Forelimb muscle (tissue), 1 donor: ENCODE measurements at places on chromosomes 16 and 17. TPM values are rescaled to one million over a fixed set of nuclear protein-coding genes. Genes with fewer than 3 reads are reported as not detected.

DNA sequence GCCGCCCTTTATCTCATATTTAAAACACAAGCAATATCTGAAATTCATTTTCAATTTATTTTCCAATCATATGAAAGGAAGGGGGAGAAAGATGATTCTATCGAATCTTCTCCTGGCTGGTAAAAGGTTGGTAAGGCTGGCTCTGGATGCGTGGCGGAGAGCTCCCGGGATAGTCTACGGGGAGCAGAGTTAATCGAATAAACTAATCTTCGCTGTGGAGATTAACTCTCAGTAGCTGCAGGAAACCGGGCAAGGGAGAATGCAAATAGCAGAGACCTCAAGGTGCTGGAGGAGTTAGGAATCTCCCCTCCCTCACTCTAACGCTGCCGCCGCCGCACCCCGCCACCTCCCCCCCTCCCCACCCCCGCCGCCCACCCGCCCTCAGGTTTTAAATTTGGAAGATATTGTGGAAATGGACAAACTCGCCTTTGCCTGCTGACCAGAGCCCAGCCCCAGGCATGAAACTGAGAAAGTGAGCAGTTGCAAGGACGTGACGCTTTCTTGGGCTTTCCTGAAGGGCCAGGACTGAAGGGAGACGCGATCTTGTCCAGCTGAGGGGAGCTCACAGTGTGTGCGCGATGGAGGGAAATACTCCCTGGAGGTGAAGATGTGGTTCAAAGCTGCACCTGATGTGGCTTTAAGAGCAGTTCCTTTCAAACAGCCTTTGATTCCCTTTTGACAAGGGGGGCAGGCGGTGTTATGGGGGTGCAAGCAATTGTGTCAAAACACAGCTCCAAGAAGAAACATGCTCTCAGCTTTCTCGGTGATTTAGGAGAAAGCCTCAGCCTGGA, 308.2 kb upstream of the IRX3 start:
- no peak for DNase-seq

DNA sequence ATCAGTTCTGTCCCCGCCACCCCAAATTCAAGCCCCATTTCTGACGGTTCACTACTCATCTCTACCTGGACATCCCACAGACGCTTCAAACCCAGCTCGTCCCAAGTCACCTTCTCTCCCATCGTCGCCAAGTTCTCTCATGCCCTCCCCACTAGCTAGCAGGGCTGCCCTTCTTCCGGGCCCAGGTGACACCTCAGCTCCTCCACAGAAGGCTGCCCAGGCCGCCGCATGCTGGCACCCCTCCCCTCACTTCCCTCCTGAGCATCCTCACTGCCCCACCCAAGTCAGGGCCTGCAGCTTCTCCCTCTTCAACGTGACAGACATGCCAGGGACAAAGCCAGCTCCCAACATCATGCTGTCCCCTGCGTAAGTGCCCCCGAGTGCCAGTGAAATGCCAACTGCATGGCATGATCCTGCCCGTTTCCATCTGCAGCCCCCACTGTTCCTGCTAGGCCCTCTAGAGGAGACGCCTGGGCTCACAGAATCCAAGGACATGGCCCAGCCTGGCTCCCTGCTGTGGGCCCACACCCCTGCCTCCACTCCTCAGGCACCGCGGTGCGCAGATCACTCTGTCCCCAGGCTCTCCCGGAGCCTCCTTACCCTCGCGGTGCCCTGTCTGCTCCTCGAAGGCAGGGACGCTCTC, 5.9 kb downstream of the CYB561 start:
- no peak for DNase-seq

The ADGRG3 gene
- polyA plus RNA-seq, result 0.29 TPM

The SKAP1 gene
- polyA plus RNA-seq, result 0.30 TPM

DNA sequence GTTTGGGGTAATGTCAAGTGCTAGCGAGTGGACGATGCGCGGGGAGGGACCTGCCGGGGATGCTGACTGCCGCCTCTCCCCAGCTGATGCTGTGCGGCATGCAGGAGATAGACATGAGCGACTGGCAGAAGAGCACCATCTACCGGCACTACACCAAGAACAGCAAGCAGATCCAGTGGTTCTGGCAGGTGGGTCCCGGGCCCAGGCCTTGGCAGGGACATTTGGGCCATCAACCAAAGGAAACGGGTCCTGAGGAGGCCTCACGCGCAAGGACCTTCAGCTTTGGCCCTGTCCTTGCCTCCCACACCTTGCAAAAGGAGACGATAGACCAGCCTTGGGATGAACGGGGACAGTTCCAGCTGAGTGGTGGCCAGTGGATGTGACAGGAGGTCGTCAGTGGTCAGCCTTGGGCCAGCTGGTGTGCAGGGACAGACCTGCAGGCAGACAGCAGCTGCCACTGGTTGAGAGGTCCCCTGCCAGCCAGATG, 13.6 kb upstream of the CLEC18A start:
- DNase-seq, result no peak

The KRTAP3-3 gene
- not detected for polyA plus RNA-seq

DNA sequence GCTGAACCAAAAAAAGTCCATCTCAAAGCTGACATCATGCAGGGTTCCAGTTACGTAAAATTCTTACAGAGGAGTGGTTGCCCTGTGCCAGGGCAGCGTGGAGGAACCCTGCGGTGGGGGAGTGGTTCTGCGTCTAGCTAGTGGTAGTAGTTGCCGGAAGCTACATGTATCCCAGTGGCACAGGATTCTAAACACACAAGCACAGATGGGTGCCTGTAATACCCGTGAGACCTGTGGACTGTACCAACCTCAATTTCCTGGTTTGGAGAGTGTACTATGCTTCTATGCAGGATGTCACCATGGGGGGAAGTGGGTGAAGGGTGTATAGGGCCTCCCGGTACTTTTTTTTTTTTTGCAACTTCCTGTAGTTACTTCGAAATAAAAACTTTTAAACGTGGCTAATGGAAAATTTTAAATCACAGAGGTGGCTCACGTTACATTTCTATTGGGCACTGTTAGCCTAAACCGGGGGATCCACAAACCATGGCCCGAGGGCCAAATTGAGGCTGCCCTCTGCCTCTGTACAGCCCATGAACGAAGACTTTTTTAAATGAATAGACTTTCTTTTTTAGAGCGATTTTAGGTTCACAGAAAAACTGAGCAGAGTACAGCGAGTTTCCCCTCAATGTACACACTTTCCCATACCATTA, 38.5 kb downstream of the TBC1D16 start:
- no peak for DNase-seq

GRCh38 chr17:63588797-63589196, 11.9 kb upstream of the TACO1 start:
- DNase-seq, result no peak

The CLDN9 gene
- polyA plus RNA-seq, result 3.6 TPM

The ZNF423 gene
- polyA plus RNA-seq, result 26.2 TPM

- DNase-seq, result no peak
Observed at GRCh38 chr17:69962436-69962995, 112.5 kb upstream of the KCNJ16 start.

GRCh38 chr17:73532421-73532901, 111.8 kb downstream of the SDK2 start:
- no peak for DNase-seq

- DNase-seq, result no peak
Observed at GRCh38 chr16:69619514-69619913, 53.7 kb downstream of the NFAT5 start.

The HP gene
- polyA plus RNA-seq, result 0.39 TPM

The CACNG4 gene
- 6.3 TPM for polyA plus RNA-seq

GRCh38 chr16:48347980-48348379, 37.2 kb downstream of the SIAH1 start:
- DNase-seq, result no peak

DNA sequence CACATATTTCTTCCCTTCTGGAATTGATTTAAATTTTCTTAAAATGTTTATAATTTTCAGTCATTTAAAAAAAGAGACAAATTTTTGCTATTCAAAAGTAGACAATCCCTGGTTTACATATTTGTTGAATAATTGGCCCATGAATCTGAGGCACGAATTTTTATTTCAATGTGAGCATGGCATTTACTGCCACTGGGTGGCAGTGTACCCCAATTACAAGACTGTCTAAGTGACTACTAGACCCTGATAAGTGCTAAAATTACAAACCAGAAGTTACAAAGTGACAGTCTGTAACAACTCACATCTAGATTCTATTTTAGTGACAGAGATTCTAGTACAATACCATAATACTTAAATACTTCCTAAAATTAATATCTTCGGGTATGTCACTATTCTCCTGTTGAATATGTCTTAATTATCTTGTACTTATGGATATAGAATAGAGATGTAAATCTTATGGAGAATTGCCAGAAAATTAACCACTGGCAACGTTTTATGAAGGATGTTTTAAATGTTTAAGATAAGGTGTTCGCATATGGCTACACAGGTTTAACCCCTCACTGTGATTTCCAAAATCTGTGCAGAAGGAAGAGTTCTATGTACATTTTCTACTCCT, 235.8 kb downstream of the MAP2K4 start:
- peak; percentile 60 for DNase-seq

GRCh38 chr17:323181-323580, 29.4 kb downstream of the RPH3AL start:
- no peak for DNase-seq

DNA sequence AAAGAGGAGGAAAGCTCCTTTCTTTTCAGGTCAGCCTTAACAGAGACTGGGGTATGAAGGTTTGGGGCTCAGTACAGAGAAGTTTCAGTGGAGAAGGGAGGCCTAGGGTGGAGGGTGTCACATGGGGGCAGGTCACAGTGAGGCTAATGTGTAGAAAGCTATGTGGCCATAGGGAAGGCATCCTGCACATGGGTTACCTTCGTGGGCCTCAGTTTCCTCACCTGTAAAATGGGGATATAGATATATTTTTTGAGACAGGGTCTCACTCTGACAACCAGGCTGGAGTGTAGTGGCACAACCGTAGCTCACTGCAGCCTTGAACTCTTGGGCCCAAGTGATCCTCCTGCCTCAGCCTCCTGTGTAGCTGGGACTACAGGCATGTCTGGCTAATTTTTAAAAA, 41.8 kb downstream of the EMP2 start:
- DNase-seq, result no peak

GRCh38 chr17:34578016-34578415, 1.4 kb upstream of the TMEM132E start:
- no peak for DNase-seq

DNA sequence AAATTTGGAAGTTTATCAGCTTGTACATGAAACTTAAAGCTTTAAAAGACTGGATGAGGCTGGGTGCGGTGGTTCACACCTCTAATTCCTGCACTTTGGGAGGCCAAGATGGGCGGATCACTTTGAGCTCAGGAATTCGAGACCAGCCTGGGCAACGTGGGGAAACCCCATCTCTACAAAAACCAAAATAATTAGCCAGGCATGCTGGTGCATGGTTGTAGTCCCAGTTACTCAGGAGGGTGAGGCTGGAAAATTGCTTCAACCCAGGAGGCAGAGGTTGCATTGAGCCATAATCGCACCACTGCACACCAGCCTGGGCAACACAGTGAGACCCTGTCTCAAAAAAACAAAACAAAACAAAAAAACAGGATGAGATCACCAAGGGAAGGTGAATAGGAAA, 209.5 kb downstream of the AATF start:
- DNase-seq, result no peak

The DPEP3 gene
- polyA plus RNA-seq, result not detected

DNA sequence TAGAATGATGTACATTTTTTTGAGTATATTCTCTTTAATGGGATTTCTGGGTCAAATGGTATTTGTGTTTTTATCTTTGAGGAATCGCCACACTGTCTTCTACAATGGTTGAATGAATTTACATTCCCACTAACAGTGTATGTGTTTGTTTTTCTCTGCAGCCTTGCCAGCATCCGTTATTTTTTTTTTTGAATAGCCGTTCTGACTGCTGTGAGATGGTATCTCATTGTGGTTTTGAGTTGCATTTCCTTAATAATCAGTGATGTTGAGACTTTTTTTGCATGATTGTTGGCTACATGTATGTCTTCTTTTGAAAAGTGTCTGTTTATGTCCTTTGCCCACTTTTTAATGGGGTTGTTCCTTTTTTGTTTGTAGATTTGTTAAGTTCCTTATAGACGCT, 172.7 kb upstream of the CDH8 start:
- no peak for DNase-seq
